Stimulated activated CD4-positive, alpha-beta T cell treated with anti-CD3 and anti-CD28 coated beads, Interleukin-2, amount 100 ng/mL, for 24 hours (primary cell): ENCODE measurements at places on chromosomes 3 and 15.

DNA sequence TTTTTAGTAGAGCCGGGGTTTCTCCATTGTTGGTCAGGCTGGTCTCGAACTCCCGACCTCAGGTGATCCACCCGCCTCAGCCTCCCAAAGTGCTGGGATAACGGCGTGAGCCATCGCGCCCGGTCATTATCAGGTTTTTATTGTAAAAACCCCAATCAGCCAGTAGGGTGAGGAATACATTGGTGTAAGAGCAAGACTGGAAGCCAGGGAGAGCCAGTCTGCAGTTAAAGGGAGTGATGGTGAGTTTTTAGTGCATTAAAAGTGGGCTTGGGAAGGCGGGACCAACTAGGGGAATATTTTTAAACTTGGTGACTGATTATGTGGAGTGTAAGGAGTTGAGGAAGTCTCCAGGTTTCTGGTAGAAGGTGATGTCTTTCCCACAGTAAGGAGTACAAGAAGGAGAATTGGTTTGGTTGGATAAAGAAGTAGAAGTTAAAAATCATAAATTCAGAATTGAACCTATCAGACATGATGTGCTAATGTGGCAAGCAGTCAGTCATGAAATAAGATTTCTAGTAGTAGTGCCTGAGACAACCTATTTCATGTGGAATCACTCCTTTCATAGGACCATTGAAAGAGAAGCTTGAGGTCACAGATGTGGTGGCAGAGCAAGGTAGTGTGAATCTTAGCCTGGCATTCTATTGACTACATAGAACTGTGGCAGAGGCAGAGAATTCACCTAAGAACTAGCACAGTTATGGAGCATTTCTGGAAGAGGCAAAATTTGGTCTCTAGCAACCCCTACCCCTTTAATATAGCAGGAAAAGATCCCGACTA lies 2.4 kb upstream of the DCBLD2 start:
- no peak for DNase-seq

GRCh38 chr3:195154793-195155535 lies 116.0 kb downstream of the XXYLT1 start:
- DNase-seq, result no peak

DNA sequence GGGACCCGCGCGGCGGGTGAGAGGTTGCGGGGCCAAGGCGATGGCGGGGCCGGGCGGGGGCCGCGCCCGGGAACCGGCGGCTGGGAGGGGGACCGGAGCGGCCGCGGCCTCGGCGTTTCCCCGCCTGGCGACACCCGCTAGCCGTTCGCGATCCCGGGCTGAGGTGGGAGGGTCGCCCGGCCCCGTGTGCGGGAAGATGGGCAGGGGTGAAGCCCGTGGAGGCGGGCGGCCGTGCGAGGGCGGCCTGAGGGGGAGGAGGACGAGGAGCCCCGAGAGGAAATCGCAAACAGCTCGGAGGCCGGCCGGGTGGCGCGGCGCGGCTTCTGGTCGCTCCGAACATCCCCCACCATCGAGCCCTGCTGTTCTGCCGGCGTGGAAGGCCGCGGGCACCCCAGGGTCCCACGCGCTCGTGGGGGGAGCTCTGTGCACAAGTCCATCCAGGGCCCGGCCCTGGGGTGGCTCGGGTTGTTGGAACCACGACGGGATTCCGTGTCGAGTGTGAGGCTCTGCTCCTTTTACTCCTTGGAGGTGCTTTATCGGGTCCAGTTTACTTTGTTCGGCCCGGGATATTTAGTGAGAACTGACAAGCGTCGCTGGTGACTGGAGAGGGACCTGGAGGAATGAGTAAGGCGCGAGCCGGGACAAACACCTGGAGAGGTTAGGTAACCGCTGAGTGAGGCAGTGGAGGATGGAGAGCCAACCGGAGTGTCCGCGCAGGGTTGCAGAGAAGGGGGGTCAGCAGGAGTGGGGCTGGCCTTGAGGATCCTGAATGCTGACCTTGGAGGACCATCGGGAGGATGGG lies 728 bp downstream of the CRTC3 start:
- peak; percentile 52 for DNase-seq

GRCh38 chr15:41568350-41569017 lies 9.5 kb downstream of the TYRO3 start:
- no peak for DNase-seq

GRCh38 chr15:26926081-26926480 lies 44.9 kb upstream of the GABRG3 start:
- DNase-seq, result no peak

- peak; percentile 17 for DNase-seq
Measured at GRCh38 chr15:63043335-63044076, 959 bp downstream of the TPM1 start.
